ENCODE measurements at places on chromosomes 1 and 21. TPM values are rescaled to one million over a fixed set of nuclear protein-coding genes. Genes with fewer than 3 reads are reported as not detected.

GRCh38 chr21:39390212-39390765, 41.4 kb upstream of the HMGN1 start:
- peaks cover 21% of the 10 kb centered on the region for H3K4me1 ChIP-seq
- H3K27me3 ChIP-seq = no peaks in the 10 kb centered on the region
- H3K36me3 ChIP-seq = peaks cover 19% of the 10 kb centered on the region
- DNase-seq = no peak
- H3K4me3 ChIP-seq = no peak overlapping the region
- H3K27ac ChIP-seq = no peak overlapping the region

DNA sequence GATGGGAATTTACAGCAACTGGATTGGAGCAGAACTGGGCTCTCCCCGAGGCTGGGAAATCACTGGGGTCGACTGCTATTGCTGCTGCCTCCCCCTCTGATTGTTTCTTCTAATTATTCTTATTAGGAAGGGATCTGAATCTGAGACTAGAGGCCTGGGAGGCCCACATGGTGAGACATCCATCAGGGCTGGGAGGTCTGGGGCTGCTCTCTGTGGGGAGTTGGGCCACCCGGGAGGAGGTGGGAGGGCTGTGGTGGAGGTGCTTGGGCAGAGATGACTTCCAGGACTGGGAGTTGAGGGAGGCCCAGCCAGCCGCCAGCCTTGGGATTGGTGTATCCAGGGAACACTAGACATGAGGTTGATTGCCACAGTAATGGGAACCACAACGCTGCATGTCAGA, 247.9 kb downstream of the GRIK3 start:
- H3K36me3 ChIP-seq = no peaks in the 10 kb centered on the region
- H3K27me3 ChIP-seq = peaks cover 13% of the 10 kb centered on the region
- no peak overlapping the region for H3K27ac ChIP-seq
- no peak overlapping the region for H3K4me3 ChIP-seq
- H3K4me1 ChIP-seq = no peaks in the 10 kb centered on the region

- no peak for DNase-seq
- H3K4me1 ChIP-seq = no peaks in the 10 kb centered on the region
- H3K27ac ChIP-seq = no peak overlapping the region
- H3K4me3 ChIP-seq = no peak overlapping the region
- no peaks in the 10 kb centered on the region for H3K27me3 ChIP-seq
Observed at GRCh38 chr1:97744977-97745376, 175.9 kb downstream of the DPYD start.

DNA sequence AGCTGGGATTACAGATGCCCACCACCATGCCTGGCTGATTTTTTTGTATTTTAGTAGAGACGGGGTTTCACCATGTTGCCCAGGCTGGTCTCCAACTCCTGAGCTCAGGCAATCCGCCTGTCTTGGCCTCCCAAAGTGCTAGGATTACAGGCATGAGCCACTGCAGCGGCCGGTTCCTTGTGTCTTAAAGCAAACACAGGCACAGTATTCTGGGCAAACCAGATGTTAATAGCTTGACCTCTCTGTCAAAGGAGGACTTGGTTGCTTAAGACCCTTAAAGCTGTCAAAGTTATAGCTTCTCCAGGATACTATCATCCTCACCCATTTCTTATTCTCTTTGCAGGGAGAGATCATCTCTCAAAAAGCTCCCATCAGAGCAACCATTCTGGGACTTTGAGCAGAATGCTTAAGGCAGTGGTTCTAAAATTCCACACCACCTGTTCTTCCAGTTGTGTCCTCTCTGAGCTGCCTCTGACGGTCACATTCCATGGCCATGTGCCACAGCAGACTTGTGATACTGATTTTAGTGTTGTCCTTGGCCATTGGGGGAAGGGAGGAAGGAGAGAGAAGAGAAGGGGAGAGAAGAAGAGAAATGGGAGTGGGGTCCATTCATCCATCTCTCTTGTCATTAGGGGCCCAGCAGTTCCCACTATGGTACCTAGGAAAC, 81.8 kb downstream of the PBX1 start:
- no peak overlapping the region for H3K27ac ChIP-seq
- no peaks in the 10 kb centered on the region for H3K36me3 ChIP-seq
- H3K4me3 ChIP-seq = no peak overlapping the region
- H3K4me1 ChIP-seq = no peaks in the 10 kb centered on the region

GRCh38 chr1:202075389-202075788, 47.3 kb upstream of the GPR37L1 start:
- no peak overlapping the region for H3K4me3 ChIP-seq
- H3K27me3 ChIP-seq = no peaks in the 10 kb centered on the region
- DNase-seq = no peak
- peaks cover 16% of the 10 kb centered on the region for H3K4me1 ChIP-seq

DNA sequence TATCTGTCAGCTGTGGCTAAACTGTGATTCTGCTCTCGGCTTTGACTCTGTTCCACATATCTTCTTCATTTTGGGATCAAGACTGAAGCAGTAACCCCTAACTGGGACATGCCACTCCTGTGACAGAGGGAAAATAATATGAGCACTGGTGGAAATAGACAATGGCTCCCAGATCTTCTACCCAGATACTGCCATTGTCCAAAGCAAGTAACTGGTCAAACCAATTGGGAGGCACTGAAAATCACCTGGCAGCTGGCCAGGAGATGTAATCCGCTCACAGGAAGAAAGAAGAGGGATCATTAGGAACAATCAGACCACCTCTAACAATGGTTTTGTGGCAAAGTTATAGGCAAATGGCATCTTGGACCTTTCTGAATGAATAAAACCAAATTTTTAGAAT, 10.7 kb downstream of the SNX7 start:
- no peaks in the 10 kb centered on the region for H3K36me3 ChIP-seq
- no peak overlapping the region for H3K4me3 ChIP-seq
- no peak for DNase-seq
- H3K27me3 ChIP-seq = peaks cover 3% of the 10 kb centered on the region
- H3K4me1 ChIP-seq = no peaks in the 10 kb centered on the region
- no peak overlapping the region for H3K27ac ChIP-seq

GRCh38 chr1:222798975-222799374, 15.9 kb upstream of the DISP1 start:
- H3K27ac ChIP-seq = no peak overlapping the region
- H3K36me3 ChIP-seq = no peaks in the 10 kb centered on the region
- no peak for DNase-seq
- H3K4me1 ChIP-seq = peaks cover 6% of the 10 kb centered on the region
- peaks cover 34% of the 10 kb centered on the region for H3K27me3 ChIP-seq
- no peak overlapping the region for H3K4me3 ChIP-seq

GRCh38 chr1:48222501-48223242, at the start of gene SLC5A9:
Gene SLC5A9, plus strand, starts transcription at chr1:48222716. Its CDS starts 21 bp downstream, at chr1:48222737.
- H3K27me3 ChIP-seq = peaks cover 6% of the 10 kb centered on the region
- H3K27ac ChIP-seq = no peak within 1 kb of the TSS
- H3K36me3 ChIP-seq = no peaks in the 10 kb centered on the region
- no peak for DNase-seq

DNA sequence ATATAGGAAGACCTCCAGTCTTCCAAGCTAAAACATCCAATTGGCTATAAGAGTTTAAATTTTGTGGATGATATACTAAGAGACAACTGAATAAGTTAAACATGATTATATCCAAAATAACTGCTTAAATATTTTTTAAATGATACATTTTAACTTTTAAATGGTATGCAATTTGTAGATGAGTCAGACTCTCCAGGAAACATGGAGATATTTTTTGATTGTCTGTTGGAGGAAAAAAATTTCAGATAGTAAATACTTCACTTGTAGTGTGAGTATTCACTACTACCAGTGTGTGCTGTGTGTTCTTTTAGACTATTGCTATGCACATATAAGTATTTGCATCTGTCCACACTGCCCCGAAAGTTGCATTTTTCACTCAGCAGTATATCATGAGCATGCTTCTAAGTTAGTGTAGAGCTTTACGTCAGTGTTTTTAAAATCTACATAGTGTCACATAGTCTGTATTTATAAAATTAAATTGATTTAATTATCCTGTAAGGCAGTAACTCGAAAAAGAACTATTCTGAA, 91.1 kb downstream of the USP25 start:
- peaks cover 25% of the 10 kb centered on the region for H3K4me1 ChIP-seq
- H3K27me3 ChIP-seq = no peaks in the 10 kb centered on the region
- H3K4me3 ChIP-seq = no peak overlapping the region
- DNase-seq = no peak
- peaks cover 47% of the 10 kb centered on the region for H3K36me3 ChIP-seq

DNA sequence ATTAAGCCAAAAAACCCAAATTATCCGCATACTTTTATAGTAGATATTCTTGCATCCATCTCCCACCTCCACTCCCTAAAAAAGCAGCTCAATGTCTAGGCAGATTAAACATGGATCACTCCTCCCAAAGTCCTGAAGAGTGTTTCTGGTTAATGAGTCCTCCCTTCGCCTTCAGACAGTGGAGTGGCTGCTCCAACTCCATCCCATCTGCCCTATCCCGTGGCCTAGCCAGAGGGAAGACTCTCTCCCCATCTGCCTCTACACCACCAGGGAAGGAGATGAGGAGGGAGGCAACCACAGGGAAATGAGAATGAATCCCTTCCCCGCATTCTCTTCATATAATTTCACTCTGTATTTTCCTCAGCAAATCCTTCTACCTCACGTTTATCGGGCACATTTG, 103.8 kb downstream of the SLC45A1 start:
- H3K27ac ChIP-seq = no peak overlapping the region
- peaks cover 27% of the 10 kb centered on the region for H3K4me1 ChIP-seq
- H3K36me3 ChIP-seq = peaks cover 15% of the 10 kb centered on the region
- peaks cover 4% of the 10 kb centered on the region for H3K27me3 ChIP-seq

ESRRG gene
- total RNA-seq = not detected

OSCP1 gene
- 1.3 TPM for total RNA-seq

SAMD11 gene
- total RNA-seq = 0.61 TPM

GPR3 gene
- 0.49 TPM for total RNA-seq

WNT9A gene
- 0.30 TPM for total RNA-seq

EDARADD gene
- 11.8 TPM for total RNA-seq

VN1R5 gene
- total RNA-seq = not detected

All from activated CD8-positive, alpha-beta memory T cell treated with anti-CD3 and anti-CD28 coated beads, Interleukin-2, amount 10 ng/mL, durations not matched to agents 7 days and 5 days (primary cell).